ENCODE measurements at places on chromosomes 11 and 22.

- DNase-seq, result no peak
Observed at GRCh38 chr11:6610591-6610990, 1.4 kb downstream of the TAF10 start.

DNA sequence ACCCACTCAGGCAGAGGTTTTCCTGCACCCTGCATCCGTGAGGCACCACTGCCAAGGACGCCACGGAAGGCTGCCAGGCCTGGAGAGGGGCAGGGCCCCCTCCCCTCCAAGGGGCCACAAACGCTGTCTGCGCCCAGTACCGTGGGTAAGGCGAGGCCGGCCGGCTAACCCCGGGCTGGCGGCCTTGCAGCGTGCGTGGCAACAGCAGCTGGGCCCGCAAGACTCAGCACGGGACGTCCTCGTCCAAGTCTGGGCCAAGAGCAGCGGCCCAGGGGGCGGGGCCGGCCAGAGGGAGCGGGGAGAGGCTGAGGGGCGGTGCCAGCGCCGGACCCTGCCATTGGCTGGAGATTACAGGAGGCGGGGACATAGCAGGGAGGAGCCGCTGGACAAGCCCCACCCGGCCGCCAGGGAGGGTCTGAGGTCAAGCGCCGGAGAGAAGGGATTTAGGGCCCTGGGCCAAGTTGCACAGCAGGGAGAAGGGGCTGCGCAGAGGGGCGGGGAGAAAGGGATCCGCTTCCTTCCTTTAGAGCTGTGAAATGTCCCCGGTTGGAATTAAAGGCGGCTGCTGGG, 16.0 kb downstream of the SLC43A1 start:
- DNase-seq, result peak; percentile 63

DNA sequence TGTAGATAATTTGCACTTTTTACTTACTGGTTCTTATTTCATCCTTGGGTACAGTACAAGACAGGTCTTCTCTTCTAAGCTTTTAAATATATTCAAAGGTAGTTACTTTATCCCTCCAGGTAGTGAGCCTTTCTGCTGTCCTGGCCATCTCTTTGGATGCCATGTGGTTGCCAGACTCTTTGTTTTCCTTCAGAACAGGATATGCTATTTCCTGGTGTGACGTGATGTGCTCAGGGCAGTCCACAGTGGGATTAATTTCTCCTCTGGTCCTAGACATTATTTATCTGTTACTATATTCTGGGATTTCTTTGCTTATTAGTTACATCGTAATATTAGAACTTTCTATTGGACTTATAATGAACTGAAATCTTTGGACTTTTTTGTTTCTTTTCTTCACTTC, 63.7 kb downstream of the PPP6R3 start:
- DNase-seq, result no peak

DNA sequence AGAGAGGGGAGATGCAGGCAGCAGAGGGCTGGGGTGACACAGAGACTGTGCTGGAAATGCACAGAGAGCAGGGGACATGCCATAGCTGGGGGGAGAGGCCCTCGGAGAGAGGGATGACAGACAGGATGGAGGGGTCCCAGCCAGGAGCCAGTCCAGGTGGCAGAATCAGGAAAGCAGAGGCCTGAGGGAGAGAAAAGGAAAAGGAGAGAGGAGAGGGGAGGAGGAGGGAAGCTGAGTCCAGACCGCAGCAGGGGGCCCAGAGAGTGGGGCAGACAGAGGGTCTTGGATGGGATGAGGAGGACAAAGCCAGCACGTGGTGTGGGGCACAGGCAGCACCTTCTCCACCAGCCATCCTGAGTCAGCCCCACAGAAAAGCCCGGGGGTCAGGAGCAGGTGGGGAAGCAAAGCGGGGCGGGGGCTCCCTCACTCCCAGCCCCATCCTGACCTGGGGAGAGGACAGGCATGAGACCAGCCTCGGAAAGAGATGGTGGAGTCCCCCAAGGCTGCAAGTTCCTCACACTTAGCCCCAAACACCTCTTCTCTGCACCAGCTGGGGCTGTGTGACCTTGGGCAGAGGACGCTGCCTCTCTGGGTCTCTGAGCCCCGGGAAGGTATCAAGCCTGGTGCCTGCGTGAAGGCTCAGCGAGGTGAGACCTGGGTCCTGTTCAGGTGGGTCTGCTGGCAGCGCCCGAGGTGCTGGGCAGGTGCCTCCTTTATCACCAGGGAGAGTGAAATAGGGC, 48.0 kb downstream of the IGLL1 start:
- no peak for DNase-seq

DNA sequence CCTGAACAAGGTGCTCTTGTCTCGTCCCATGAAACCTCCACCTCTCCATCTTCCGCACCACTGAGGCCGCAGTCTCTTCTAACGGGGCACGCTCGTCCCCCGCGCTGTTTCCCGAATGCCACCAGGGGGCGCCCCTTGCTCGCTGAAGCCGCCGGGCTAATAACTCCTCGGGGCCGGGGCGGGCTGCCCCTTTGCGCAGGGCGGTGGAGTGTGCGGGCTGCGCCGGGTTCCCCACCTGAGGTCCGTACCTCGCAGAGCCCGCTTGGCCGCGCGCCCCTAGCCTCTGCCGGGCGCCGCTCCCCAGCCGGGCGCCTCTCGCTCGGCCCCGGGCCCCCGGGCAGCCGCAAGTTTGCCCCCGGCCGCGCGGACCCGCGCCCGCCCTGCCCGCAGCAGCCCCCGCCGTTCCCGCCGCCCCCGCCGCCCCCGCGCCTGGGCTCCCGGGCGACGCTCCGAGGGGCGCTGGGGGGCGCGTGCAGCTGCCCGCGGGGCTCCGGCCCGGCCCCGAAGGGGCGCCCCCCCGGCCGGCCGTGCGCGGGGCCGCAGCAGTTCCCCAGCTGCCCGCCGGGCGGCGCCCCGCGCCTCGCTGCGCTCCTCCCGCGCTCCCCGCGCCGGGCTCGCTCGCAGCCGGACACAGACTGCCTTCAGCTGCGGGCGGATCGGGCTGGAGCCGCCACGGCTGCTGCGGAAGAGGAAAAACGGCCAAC, at the start of gene GRIK4:
TSS of gene GRIK4 (plus strand) at position 633 of the 704 bp plus-strand sequence. CDS start 148,571 bp downstream, outside the sequence.
- DNase-seq, result peak; percentile 43

DNA sequence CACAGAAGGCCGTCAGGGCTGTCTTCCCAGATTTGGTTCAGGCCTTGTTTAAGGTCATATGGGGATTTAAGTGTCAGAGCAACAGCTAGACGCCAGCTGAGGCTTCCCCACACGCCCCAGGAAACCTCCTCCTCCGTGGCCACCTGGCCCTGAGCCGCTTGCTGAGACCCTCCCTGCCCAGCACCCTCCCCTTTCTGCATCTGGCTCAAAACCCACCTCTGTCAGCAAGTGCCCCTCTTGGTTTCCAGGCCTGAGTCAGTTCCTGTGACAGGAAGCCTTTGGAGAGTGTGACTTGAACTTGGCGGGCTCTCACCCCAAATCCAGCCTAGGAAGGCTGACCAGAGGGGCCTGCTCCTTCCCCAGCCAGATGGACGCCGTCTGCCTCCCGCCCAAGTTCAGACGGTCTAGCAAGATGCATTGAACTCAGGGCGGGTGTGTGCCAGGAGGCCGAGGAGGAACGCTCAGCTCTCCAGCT, 561 bp downstream of the FXYD2 start:
- DNase-seq, result no peak

- peak; percentile 61 for DNase-seq
Observed at GRCh38 chr11:92531065-92531739, 306.6 kb downstream of the FAT3 start.

DNA sequence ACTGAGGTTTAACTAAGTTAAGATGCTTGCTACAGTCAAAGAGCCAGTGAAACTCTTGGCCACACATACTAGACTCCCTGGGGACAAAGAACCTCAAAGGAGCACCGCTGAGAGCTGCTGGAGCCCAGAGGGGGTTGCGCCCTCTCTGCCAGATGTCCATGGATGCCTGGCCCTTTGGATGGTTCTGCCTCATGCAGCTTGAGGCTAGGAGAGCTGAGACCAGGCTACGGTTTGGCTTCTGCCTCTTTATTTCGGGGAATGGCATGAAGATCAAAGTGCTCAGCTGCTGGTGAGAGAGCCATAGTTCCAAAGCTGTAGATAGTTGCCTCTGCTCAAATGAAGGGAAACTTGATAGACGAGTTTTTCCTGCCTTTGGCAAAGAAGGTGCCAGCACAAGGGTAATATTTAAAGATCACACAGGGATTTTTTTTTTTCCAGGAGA, 43.0 kb downstream of the RASSF10 start:
- no peak for DNase-seq

DNA sequence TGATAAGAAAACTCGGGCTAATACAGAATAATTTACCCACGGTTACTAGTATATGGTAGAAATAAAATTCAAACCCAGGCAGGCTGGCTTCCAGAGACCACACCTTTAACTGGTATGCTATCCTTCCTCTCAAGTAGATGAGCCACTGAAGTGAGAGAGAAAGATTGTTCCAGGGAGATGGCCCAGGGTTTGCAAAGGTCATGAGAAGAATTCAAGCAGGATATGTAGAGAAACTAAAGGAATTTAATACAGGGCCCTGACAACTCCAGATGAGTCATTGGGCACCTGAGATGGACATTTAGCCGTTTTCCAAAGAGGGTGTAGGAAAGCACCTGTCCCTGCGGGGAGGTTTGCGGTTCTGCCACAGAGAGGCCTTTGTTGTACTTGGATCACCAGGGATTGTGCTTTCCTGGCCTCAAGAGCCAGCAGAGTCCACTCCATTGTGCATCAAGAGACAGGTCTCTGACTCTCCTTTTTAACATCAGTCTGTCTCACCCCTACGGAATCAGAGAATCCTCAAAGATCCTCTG, 152.7 kb upstream of the BLID start:
- no peak for DNase-seq

- DNase-seq, result no peak
Observed at GRCh38 chr22:50439871-50440331, 34.9 kb downstream of the SBF1 start.

DNA sequence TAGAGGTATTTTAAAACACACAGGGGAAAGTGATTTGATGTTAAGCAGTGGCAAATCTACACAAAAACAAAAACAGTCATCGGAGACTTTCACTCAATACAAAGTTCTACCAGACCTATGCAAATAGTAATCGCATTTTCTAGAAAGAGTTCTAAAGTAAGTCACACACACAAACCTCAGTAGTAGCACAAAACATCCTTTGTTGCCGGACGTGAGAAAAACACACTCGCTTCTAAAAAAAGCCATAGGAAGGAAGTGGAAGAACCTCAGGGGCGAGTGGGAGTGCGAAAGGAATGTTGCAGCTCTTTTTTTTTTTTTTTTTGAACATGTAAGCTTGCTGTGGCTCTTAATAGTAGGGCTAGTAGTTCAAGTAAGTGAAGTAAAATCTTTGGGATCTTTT, 88.9 kb downstream of the MAML2 start:
- DNase-seq, result no peak

DNA sequence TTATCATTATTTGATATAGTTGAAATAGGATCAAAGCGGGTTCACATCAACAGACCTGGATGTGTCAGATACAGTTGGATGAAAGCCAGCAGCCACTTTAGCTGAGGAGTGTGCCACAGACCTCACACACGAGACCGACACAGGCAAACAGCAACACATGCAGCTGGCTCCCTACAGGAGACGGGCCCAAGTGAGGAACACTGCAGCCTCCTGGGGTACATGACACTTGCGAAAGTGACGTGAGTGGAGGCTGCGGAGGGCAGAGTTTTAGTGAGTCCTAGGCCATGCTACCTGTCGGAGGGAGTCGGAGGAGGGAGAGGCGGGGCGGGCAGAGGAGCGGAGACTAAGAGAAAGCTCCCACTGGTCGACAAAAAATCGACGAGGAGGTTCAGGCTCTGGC, 100.9 kb upstream of the BID start:
- no peak for DNase-seq

DNA sequence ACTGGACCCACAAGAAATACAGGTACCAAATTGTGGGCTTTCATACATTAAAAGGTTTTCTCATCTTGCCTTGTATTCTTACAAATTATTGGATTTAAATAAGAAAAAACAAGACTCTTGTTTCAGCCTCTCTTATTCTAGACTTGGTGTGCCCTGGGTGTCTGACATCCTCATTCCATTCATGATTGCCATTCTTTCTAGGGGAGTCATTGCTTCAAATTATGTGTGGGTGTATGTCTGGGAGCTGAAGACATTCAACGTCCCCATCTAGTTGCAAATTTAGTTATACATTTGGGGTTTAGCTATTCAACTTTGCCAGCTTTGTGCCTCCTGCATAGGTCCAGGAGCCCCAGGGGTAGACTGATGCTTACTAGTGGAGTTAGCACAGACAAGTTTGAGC, 18.1 kb downstream of the MAML2 start:
- no peak for DNase-seq

DNA sequence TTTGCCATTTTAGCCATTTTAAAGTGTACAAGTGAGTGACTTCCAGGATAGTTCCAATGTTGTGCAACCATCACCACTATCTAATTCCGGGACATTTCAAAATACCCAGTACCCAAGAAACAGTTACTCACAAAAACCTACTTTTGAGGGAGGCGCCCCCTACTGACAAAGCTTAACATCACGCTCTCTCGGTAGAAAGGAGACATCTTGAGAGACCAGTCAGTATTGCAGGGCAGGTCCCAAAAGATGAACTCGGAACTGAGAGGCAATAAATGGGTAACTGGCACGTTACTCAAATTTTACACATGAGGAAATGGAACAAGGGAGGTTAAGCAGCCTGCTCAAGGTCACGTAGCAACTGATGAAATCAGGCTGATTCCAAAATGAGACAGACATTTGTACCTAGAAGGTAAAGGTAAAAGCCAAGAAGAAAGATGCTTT, 50.0 kb upstream of the POU2AF1 start:
- peak; percentile 53 for DNase-seq

DNA sequence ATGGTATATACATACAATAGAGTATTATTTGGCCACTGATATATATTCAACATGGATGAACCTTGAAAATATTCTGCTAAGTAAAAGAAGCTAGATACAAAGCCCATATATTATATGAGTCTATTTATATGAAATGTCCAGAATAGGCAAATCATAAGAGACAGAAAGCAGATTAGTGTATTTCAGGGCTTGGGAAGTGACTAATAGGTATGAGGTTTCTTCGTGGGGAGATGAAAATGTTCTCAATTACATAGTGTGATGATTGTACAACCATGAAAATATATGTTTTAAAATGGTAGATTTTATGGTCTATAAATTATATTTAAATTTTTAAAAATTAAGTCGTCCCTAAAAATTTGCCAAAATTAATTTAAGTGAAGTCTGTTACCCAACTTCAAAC, 92.2 kb downstream of the STK33 start:
- DNase-seq, result no peak

DNA sequence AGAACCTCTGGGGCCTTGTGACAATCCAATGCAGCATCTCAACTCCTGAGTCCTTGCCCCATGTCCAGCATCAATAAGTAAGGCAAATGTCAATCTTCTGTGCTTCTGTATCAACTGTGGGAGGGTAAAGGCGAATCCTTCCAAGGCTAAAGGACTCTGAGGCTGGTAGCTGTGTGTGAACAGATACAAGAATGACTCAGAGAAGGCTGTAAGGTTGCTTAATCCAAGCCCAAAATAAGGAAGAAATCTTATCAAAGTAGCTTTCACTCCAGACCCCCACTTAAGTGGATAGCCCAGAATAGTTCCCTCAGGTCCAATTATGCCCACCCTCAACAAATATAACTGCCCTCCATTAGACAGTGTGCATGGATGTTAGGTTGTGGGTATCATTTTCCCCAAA, 28.1 kb upstream of the SCGB1A1 start:
- no peak for DNase-seq

GRCh38 chr11:199004-199581, 6.2 kb downstream of the SCGB1C1 start:
- no peak for DNase-seq

Measured in NCI-H1048 (cell line).